ENCODE measurements at places on chromosomes 3 and 15.

DNA sequence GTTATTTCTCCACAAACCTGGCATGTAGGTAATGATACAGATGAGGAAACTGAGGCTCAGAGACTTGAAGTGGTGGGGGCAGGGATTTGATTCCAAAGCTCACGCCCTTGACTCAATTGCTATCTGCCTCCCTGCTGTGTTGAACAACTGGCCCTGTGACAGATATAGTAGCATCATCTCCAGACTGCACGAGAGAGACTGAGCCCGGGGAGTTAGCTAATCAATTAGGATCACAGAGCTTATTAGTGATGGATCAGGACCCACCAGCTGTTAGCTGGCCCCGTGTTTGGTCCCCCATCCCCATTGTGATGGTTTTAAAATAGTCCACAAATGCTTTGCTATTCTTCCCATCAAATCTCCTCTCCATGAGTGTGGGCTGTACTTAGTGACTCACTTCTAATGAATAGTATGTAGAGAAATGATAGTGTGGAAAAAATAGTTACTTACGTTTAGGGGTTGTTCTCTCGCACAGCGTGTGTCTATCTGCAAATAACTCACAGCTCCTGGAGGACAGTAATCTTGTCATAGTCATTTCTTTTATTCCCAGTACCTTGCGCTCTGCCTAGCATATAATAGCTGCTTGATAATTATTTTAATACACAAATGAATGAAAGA lies 74.4 kb upstream of the KLF13 start:
- DNase-seq = no peak

DNA sequence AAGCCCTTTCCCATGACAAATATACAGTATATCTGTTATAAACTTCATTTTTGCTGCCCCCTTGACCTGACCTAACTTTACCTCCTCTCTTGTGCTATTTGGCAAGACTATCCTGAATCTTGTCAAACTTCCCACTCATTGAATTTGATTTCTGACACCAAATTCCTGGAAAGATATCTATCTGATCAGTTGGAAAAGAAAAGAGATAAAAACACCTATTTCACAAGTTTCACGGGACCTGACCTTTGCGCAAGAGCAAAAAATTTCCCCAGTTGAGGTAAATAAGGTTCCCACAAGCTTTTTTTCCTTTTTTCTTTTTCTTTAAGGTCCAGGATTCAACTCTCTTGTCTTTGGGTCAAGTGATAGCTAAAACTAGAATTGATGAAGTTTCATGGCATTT lies 189.2 kb upstream of the LPP start:
- no peak for DNase-seq

DNA sequence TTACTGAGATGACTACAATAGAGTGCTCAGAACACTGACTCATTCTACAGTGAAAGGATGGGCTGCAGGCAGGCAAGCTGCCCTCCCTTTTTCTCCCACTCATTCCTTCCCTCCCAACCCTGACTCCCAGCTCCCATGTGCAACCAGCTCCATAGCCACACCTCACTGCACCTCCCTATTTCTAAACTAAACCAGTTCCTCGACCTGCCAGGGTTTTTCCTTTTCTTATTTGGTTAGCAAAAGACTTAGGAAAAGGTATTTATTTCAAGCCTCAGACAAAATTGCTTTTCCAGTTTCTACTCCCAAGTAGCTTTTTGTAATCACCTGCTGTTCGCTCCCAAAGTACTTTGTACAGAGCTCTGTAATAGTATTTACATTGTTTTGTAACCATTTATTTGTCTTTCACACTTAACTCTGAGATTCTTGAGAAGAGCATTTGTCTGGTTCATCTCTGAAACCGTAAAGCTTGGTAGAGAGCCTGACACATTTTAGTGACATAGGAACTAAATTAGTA lies 2.2 kb downstream of the AADAC start:
- DNase-seq = no peak

DNA sequence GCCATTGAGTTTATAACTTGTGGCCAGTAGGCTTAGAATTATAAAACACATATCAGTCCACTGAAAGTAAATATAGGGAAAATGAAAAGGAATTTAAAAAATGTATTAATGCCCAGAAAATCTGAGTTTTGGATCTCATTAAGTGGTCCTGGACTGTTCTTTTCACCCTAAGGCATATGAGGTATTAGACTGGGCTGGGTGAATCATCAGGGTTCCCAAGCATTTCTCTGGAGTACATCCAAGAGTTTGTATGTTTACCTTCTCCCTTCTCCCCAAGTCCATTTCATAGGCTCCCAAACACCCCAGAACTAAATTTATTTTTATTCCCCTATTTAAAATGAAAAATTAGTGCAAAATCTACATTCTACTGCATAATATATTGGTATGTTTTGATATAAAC lies 31.9 kb upstream of the SPTSSB start:
- DNase-seq = no peak

DNA sequence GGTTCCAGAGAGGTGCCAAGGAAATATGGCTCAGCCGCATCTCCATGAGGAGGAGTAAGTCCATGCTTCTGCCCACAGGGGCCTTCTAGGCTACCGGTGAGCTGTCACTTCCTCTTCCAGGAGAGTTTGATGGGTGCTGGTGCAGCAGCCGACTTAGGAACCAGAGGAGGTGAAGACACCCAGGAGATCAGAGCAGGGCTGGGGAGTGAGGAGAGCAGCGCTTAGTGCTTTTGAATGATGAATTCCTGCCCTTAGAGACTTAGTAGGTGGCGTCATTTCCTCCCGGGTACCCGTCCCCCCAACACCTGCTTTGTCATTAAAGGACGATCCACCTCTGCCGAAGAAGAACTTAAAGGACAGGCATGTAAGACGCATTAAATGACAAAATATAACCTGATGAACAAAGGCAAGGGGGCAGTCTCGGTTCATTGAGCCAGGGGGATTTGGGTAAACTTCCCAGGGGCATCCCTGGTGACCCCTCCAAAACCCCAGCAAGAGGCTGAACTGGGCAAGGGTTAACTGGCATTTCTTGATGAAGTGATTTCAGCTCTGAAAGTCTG lies 67.6 kb downstream of the HES1 start:
- no peak for DNase-seq

DNA sequence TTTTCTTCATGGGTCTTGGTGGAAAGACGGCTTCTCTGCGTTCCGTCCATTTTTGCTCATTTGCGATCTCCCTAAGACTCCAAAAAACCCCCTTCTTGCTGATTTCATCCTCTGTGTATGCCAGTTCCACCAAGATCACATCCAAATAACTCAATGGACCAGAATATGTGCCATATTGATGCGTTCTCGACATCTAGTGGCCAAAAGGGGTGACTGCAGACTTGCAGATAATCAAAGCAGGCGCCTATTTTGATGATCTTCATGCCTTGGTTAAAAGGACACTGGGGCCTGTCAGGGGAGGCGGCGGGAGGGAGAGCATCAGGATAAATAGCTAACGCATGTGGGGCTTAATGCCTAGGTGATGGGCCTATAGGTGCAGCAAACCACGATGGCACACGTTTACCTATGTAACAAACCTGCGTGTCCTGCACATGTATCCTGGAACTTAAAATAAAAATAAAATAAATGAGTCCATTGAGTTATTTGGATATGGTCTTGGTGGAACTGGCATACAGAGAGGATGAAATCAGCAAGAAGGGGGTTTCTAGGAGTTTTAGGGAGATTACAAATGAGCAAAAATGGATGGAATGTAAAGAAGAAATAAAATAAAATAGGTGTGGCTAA lies 104.2 kb upstream of the RAD18 start:
- DNase-seq = no peak

- DNase-seq = no peak
These were observed 451.5 kb downstream of the FGF12 start for GRCh38 chr3:192275741-192276355.
